Right renal pelvis (tissue), 4 donors: ENCODE measurements at places on chromosomes 13 and 19.

- DNase-seq = no peak
Measured at GRCh38 chr19:7554565-7554964, 19.0 kb downstream of the PNPLA6 start.

- no peak for DNase-seq
Measured at GRCh38 chr13:42354241-42355091, 82.5 kb downstream of the AKAP11 start.

- DNase-seq = no peak
Measured at GRCh38 chr19:7928741-7929701, 3.1 kb upstream of the CTXN1 start.

DNA sequence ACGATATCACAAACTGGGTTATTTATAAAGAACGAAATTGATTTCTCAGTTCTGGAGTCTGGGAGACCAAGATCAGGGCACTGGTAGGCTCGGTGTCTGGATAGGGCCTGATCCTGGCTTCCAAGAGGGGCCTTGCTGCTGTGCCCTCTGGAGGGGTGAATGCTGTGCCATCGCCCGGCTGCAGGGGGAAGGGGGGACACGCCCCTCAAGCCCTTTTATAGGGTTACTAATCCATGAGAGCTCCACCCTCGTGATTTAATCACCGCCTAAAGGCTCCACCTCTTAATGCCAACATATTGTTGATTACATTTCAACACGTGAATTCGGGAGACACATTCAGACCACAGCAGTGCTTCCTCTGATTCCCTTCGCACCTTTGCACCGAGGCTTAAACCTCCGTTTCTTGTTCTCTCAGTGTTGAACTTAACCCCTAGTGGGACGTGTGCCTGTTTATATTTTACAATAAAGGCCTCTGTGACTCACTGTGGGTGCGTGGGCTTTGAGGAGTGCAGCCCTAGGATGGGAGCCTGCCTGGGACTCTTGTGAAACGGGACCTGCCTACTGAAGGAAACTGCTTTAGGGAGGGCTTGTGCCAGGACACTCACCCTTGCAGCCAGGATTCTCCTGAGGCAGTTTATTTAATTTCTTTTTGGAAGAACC is 52.4 kb upstream of the SPATA13 start:
- no peak for DNase-seq
